ENCODE measurements at places on chromosomes 6 and 20.
A peak's percentile ranks its signal among the peaks of the same experiment; 100 is the strongest.

GRCh38 chr20:51050531-51051075 lies 27.7 kb upstream of the KCNG1 start:
- no peak for DNase-seq

DNA sequence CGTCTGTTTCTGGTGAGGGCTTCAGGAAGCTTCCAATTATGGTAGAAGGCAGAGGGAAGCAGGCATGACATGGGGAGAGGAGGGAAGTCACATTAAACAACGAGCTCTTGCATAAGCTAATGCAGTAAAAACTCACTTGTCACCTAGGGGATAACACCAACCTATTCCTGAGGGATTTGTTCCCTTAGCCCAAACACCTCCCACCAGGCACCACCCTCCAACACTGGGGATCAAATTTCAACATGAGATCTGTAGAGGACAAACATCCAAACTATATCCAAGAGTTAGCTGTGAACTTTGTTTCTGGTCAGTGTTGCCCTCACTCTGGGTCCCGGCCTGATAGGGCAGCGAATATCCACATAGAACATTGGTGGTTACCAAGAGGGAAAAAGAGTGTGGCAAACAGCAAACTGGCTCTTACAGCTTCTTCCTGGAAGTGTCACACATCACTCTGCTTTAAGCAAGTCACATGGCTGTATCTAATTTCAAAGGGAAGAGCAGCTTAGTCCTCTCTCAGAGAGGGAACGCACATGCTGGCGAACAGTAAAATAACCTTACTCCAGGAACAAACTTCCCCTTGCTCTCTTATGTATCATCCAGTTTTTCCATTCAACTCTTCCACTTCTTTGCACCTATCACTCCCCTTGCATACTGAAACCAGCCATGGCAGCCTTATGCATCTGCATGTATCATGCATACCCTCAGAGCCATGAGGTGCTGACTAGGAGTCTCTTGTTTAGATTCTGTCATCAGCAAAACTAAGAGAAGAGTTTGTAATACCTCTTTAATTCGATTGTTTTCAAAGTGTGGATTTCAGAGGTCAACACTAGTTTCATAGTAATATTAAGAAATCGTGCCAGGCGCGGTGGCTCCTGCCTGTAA lies 4.8 kb upstream of the MOCS1 start:
- DNase-seq: no peak

DNA sequence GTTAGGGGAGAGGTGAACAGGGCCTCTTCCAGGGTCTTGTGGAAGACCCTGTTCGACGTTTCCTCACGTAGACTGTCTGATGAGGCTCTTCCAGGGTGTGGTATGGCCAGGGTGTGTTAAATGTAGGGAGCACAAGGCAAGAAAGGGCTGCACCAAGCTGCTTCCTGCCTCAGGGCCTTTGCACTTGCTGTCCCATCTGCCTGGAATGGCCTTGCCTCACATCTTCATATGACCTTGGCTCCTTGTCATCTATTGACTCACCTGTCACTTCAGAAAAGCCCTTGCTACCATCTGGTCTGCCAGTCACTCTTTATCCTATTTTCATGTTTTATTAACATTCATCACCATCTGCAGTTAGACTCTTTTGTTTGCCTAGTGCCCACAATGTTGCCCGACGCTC lies 31.0 kb downstream of the E2F3 start:
- no peak for DNase-seq

DNA sequence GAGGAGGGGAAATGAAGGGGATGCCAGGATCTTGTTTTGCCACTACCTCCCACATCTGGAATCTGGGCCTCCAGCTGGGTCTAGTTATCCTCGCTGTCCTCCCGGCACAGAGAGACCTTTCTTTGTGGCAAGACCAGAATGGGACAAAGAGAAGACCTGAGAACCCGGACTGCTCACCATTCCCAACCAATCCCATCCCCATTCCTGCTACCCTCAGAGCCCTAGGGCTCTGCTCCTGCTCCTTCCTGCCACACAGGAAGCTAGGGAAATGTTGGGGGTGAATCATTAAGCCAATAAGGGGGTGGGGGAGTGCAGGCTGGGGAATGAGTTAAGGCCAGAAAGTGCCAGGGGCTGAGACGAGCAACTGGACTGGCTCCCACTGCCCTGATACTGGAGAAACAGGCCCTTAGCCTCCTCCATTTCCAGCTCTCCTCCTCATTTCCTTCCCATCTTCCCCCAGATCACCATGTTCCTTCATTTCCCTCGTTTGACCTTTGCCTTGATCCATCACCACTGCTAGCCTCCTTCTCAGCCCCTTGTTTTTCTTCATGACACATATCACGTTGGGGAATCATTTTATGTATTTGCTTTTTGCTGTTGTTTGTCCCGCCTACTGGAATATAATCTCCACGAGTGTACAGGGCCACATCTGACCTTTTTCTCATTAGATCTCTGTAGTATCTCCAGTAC lies 4.6 kb upstream of the IER3 start:
- peak; percentile 58 for DNase-seq

DNA sequence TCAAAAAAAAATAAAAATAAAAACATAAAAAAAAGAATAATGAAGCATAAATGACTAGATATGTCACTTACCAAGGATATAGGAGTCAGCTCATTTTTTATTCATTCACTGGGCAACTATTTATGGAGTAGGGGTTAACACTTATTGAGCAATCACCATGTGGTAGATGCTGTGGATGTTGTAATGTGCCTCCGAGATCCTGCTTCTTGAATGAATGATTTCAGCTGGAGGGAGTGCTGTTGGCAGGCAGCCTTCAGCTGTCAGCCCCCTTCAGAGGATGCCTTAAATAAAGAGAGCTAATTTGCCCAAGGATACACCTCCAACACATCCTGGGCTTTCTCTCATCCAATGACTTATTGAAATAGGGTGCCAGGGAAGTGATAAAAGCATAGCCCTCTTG lies 229.5 kb upstream of the DTNBP1 start:
- no peak for DNase-seq

- no peak for DNase-seq
These were observed 35.2 kb downstream of the SLX4IP start for GRCh38 chr20:10470276-10470675.

DNA sequence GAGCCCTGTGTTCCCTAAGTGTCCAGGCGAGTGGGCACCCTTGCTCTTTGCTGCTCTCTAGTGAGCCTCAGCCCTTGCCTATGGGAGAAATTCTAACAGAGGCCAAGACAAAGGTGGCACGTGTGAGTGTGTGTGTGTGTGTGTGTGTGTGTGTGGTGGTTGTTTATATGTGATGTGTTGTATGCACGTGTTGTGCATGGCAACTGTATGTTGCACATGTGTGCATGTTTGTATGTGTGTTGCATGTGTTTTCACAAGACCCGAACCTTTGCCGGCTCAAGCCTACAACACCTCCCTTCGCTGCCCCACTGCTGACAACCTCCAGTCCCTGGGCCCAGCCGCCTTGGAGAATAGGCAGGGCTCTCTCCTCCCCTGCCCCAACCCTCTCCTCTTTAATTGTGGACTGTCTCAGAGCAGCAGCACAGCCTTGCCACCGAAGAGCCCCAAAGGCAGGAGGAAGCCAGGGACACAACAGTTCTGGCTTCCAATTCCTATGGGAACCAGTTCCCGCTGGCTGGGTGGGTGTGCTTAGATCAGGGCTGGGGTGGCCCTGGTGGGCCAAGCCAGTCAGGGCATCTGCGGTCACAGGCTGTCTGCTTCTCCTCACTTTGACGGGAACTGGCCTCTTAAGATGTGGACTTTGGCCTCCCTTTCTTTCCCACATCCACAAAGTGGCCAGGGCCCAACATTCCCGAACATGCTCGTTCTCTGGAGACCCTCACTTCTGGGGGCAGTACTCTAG lies 2.7 kb downstream of the KCNK16 start:
- DNase-seq: no peak

- peak; percentile 6 for DNase-seq
These were observed 125.1 kb downstream of the SNX5 start for GRCh38 chr20:17843246-17844132.

DNA sequence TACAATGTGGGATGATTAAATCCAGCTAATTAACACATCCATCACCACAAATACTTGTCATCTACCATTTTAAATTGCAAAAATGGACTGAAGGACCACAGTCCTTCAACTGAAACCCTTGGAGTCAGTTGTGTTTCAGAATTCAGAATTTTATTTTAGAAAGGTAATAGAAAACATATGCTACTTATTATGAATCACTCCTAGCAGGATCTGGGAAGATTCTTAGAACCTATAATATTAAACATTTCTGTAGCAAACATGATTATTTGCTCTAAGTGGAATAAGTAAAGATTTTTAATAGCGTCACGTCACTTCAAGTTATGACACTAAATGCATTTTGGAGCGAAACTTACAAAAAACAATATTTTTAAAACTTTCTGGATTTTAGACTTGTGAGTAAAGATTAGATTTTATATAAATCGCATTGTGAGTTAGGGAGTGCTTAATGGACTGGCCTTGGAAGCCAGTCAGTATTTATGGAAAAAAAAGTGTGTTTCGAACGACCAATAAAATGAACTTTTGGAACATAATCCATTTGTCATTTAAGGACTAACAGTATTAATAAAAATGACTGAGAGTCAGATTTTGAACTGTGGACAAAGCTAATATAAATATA lies 71.8 kb upstream of the PHACTR2 start:
- DNase-seq: no peak

DNA sequence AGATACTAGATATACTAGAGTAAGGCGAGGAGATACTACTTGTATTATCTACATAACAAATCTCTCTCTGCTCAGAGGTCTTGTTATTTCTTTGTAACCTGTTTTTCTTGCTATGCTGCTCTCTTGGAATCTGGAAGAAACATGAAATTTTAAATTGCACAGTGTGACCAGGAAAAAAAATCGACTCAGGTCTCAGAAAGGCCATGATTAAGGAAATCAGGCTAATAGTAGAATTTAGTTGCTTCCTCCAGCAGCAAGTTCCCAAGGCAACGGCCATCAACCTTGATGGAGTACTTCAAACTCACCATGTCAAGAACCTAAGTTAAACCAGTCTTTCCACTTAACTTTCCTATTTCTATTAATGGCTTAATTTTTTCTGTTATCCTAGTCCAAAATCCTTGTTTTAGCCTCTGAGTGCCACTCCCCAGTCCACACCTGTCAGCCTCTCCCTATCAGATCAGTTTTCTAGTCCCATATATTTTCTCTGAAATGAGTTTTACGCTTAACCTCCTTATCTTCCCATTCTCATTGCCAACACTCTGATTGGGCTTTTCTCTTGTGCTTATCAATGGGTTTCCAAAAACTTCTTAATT lies 87.7 kb upstream of the BEND3 start:
- DNase-seq: no peak

DNA sequence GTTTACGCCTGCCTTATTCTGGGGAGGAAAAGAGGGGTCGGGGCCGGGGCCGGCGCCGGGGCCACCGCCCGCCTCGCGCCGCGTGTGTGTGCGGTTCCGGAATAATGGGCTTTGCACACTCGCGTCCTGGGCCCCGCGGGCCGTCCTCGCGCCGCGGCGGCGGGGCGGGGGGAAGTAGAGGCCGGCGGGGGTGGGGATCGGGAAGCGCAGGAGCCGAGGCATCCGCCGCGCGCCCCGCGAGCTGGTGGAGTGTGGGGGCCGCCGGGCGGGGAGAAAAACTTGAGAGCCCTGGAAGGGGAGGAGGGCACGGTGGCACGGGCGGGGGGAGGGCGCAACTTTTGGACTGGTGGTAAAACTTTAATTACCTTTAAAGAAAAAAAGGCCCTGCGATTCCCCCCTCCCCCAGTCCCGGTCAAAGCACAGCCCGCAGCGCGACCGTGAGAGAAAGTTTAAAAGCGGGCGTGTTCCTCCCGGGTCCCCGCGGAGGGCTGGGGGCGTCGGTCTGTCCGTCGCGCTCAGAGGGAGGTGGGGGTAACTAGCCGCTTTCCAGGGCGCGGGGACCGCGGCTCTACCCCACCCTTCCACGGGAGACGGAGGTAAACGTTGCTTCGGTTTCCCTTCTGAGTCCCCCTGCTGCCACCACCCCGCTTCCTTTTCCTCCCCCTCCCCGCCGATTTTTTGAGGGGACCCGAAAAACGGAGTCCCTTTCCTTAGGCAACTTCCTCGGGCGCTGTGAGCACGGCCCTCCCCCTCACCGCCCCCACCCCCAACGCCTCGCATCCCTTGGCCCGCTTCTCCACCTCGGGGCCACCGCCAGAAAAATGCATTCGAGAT lies 1.9 kb downstream of the L3MBTL3 start:
- peak; percentile 9 for DNase-seq

GRCh38 chr6:169861431-169862042 lies 110.1 kb downstream of the ERMARD start:
- DNase-seq: no peak

DNA sequence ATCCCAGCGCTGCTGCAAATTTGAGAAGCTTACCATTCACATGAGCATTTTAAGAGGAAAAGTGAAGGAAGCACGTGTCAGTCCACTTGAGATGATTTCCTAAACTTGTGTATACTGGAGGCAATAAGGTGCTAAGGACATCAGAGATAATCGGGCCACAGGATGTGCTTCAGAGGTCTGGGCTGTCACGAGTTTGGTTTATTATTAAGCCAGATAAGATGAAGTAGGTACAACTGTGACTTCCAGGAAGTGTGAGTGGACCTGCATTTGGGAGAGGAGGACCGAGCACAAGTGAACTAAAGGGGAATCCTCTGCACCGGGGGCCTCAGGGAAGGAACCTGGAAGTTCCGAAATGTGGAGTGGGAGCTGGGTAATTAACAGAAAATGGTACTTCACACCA lies 1.4 kb downstream of the SAMD5 start:
- no peak for DNase-seq

DNA sequence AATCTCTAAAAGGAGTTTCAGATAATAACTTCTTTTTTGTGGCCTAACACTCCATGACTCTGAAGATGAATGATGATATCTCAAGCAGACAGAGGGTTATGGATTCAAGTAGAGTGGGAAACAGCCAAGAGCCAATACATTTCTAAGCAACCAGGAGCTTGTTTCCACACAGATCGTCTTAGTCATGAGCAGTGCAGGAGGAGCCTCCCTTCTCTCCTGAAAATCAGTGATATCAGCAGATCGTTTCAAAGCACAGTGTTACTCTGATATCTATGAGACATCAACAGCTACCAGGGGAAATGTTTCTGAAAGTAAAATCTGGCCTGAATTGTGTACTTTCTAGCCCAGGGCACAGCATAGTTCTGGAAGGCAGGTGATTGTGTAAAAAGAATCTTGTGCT lies 11.5 kb downstream of the ADGRG6 start:
- DNase-seq: no peak

DNA sequence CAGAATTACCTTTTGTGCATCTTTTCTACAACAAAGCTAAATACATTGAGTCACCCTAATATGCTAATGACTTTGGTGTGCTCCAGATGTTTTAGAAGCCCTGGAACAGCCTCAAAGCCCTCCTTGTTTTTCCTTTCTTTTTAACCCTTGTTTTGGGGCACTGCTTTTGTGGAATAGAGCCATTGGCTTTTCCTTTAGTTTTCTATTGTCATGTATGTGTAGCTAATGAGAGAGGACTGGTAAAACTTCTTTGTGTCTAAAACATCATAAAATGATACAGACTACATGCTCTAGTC lies 158.8 kb downstream of the JARID2 start:
- no peak for DNase-seq

DNA sequence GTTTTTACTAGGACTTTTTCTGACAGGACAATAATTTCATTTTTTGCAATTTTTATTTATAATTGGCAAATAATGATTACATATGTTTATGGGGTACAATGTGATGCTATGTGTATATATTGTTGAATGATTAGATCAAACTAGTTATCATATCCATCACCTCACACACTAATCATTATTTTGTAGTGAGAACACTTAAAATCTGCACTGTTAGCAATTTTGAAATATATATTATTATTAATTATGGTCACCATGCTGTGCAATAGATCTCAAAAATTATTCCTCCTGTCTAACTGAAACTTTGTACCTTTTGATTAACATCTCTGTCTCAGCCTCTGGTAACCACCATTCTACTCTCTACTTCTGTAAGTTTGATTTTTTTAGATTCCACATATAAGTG lies 378.7 kb downstream of the PLCB1 start:
- no peak for DNase-seq

Data from Calu3 (cell line).